ENCODE measurements at places on chromosomes 16 and 17. TPM values are rescaled to one million over a fixed set of nuclear protein-coding genes. Genes with fewer than 3 reads are reported as not detected.
A peak's percentile ranks its signal among the peaks of the same experiment; 100 is the strongest.

- no peaks in the 10 kb centered on the region for H3K36me3 ChIP-seq
- peaks cover 15% of the 10 kb centered on the region for H3K4me1 ChIP-seq
- H3K4me3 ChIP-seq, result no peak overlapping the region
- DNase-seq, result no peak
Measured at GRCh38 chr16:57282510-57283213, 1.8 kb downstream of the PLLP start.

The KCNJ12 gene
- not detected for total RNA-seq

DNA sequence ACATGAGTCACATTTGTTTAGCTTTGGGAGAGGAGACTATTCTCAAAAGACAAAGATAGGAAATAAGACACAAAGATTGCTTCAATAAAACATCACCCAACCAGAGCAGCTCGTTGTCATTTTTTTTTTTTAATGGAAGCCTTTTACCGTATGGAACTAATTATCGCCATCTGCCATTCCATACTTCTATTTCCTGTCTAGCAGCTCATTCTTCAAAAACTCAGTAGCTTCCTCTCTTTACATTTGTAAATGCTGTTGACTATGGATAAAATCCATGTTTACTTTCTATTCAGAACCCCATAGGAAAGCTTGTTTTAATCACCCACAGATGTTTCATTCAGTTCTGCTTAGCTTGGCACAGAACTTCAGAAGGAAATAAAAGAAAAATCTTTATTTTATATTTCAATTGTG lies 110.0 kb upstream of the PSMD7 start:
- H3K4me3 ChIP-seq, result no peak overlapping the region
- no peaks in the 10 kb centered on the region for H3K4me1 ChIP-seq
- H3K36me3 ChIP-seq, result no peaks in the 10 kb centered on the region
- no peak overlapping the region for H3K27ac ChIP-seq

- H3K27me3 ChIP-seq, result peaks cover 4% of the 10 kb centered on the region
- H3K36me3 ChIP-seq, result no peaks in the 10 kb centered on the region
- no peak overlapping the region for H3K27ac ChIP-seq
- H3K4me3 ChIP-seq, result no peak overlapping the region
- DNase-seq, result peak; percentile 35
- peaks cover 3% of the 10 kb centered on the region for H3K4me1 ChIP-seq
Measured at GRCh38 chr17:55513885-55514590, 2.8 kb upstream of the SMIM36 start.

- peaks cover 8% of the 10 kb centered on the region for H3K4me1 ChIP-seq
- H3K36me3 ChIP-seq, result peaks cover 49% of the 10 kb centered on the region
- no peak overlapping the region for H3K27ac ChIP-seq
- no peaks in the 10 kb centered on the region for H3K27me3 ChIP-seq
Measured at GRCh38 chr17:16007439-16007838, 7.8 kb downstream of the TTC19 start.

The SDR42E1 gene
- total RNA-seq, result 13.9 TPM

The TMEM132E gene
- total RNA-seq, result 0.06 TPM

- no peaks in the 10 kb centered on the region for H3K4me1 ChIP-seq
- no peak overlapping the region for H3K4me3 ChIP-seq
- DNase-seq, result no peak
- H3K27ac ChIP-seq, result no peak overlapping the region
- no peaks in the 10 kb centered on the region for H3K27me3 ChIP-seq
- H3K36me3 ChIP-seq, result no peaks in the 10 kb centered on the region
Measured at GRCh38 chr17:14859542-14859941, 405.6 kb downstream of the PMP22 start.

- peaks cover 9% of the 10 kb centered on the region for H3K36me3 ChIP-seq
- peaks cover 32% of the 10 kb centered on the region for H3K4me1 ChIP-seq
- no peak overlapping the region for H3K27ac ChIP-seq
- peaks cover 14% of the 10 kb centered on the region for H3K27me3 ChIP-seq
Measured at GRCh38 chr16:31382485-31383161, 10.5 kb upstream of the ITGAD start.

The ASGR2 gene
- not detected for total RNA-seq

The TRAF4 gene
- 48.1 TPM for total RNA-seq

GRCh38 chr17:63434951-63435571 lies 11.0 kb downstream of the CYB561 start:
- no peaks in the 10 kb centered on the region for H3K27me3 ChIP-seq
- DNase-seq, result peak; percentile 68
- no peaks in the 10 kb centered on the region for H3K36me3 ChIP-seq
- peaks cover 34% of the 10 kb centered on the region for H3K4me1 ChIP-seq

- H3K4me1 ChIP-seq, result peaks cover 24% of the 10 kb centered on the region
- H3K4me3 ChIP-seq, result peak overlapping the region; percentile 90
- peaks cover 31% of the 10 kb centered on the region for H3K36me3 ChIP-seq
- no peaks in the 10 kb centered on the region for H3K27me3 ChIP-seq
- no peak for DNase-seq
Measured at GRCh38 chr16:9091867-9092281, 430 bp downstream of the HAPSTR1 start.

The BICDL2 gene
- total RNA-seq, result 1.6 TPM

DNA sequence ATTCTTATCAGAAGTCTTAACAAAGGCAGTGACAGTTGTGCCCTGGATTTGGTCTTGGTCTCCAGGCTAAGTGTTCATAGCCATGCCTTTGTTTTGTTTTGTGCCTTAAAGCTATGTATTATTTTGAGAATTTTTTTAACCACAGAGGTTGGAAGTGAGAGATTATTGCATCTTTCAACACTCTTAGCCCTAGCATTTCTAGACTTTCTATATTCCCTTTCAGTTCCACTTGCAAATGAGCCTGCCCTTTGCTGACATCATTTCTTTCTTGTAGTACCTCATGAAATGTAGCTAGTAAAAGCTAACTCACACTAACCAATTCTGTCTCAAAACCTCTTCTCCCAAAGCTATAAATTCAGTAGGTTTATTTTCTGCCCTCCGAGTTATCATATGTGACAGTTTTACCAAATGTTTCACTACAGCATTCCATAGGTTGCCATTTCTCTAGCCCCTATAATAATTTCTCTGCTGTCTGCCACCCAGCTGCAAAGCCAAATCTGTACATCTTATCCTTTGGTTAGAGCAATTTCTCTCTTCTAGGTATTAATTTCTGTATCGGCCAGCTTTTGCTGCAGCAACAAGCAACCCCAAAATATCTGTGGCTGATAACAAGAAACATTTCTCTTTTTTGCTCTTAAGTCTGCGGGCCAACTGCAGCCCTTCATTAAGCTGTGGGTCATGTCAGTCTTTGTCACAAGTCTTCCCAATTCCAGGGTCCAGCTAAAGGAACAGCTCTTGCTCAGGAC lies 14.2 kb upstream of the CCL1 start:
- H3K27me3 ChIP-seq, result peaks cover 12% of the 10 kb centered on the region
- H3K4me3 ChIP-seq, result no peak overlapping the region
- no peaks in the 10 kb centered on the region for H3K36me3 ChIP-seq

The MYH11 gene
- not detected for total RNA-seq

The APOBR gene
- total RNA-seq, result 23.9 TPM

DNA sequence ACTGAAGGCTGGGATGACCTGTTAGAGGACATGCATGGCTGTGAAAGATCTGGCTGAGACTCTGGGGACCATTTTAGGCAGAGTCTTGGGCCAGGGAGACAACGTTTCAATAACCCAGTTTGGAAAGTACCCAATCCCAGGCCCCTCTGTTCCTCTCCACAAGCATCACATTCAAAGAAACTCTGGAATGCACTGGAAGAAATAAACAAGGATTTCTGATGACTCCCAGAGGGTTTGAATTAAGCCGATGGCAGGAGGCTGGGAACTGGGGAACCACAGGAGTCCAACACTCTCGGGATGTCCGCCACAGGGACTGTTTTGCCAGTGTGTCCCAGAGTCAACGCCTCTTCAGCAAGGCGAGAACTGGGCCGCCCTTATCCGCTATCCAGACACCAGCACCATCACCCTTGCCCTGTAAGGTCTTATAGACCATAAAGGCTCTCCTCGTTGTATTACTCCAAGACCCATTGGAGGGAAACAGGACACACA lies 3.3 kb downstream of the PMP22 start:
- H3K27me3 ChIP-seq, result peaks cover 88% of the 10 kb centered on the region
- no peak overlapping the region for H3K27ac ChIP-seq
- no peak for DNase-seq
- H3K4me1 ChIP-seq, result peaks cover 20% of the 10 kb centered on the region
- H3K36me3 ChIP-seq, result no peaks in the 10 kb centered on the region

DNA sequence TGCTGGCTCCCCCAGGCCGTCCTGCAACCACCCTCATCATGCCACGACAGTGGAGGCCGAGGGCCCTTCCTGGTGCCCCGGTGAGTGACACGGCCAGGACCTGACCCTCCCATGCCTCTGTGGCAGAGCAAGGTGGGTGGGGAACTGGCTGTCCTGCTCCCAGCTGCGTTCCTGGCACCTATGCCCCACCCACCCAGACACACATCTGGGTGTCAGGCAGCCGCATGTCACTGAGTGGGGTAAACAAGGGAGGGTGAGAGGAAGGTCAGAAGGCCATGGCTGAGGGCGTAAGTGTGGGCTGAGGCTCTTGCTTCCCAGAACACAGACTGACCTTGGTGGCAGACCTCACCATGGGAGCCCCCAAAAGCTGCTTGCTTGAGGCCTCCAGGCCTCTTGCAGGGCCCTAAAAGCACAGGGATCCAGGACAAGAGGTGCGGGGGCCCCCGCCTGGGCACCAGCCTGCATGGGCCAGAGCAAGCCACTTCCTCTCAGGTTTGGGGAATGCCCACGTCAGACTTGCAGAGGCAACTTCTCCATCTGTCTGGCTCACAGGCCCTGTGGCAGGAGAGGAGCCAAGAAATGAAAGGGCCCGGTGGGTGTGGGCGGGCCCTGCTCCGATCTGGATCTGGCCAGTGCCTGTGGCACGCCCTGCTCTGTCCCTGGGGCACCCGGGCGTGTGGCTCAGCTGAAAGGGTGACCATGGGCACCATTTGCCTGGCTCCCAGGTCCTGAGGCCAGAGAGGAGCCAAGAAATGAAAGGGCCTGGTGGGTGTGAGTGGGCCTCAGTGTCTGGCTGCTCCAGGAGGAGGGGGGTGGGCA lies 3.9 kb upstream of the CCDC57 start:
- DNase-seq, result peak; percentile 55
- H3K4me3 ChIP-seq, result peak overlapping the region; percentile 28
- H3K27ac ChIP-seq, result peak overlapping the region; percentile 67
- no peaks in the 10 kb centered on the region for H3K27me3 ChIP-seq
- no peaks in the 10 kb centered on the region for H3K36me3 ChIP-seq

GRCh38 chr17:4560837-4561256 lies 470 bp upstream of the GGT6 start:
- DNase-seq, result no peak
- peaks cover under 1% of the 10 kb centered on the region for H3K27me3 ChIP-seq
- no peaks in the 10 kb centered on the region for H3K36me3 ChIP-seq
- H3K27ac ChIP-seq, result no peak overlapping the region
- no peak overlapping the region for H3K4me3 ChIP-seq

The SUPT4H1 gene
- 70.2 TPM for total RNA-seq

DNA sequence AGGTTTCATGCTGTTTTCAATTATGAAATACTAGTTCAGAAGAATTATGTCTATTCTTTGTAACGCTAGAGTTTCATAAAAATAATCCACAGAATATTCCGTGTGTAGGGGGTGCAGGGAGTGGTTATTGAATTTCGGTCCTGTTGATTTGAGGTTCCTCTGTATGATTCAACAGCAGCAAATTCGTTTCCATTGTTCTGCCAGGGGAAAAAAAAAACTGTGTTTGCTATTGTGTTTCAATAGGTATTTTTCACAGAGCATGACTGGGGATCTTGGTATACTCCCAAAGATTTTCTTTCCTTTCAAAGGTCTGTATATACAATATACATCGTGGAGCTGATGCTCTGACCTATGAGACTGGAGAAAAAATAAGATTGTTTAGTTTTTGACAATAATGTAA lies 15.8 kb downstream of the SHISA9 start:
- H3K27me3 ChIP-seq, result peaks cover 4% of the 10 kb centered on the region
- no peaks in the 10 kb centered on the region for H3K36me3 ChIP-seq
- no peak for DNase-seq
- H3K4me1 ChIP-seq, result no peaks in the 10 kb centered on the region

DNA sequence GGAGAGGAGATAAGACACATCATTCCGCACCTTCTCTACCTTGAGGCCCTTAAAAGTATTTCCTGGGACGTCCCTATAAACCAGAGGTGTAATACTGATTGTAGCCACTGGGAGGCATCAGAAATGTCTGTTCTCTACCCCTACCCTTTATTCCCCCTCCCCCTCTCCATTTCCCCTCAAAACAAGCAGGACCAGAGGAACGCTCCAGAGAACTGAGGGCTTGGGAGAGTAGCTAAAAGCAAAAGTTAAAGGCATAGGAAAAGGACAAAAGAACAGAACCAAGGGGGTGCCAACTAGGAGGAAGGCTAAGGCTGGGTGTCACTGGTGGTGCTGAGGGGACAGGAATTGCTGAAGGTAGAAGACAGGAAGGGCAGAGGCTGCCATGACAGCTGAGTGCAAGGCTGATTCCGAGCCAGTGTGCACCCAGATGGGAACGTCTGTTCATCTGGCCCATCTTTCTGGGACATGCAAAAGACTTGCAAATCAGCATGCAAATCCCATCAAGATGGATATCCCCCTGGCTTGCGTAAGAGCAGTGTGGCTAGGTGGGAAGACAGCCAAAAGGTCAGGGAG lies 6.7 kb downstream of the CAMTA2 start:
- H3K4me3 ChIP-seq, result no peak overlapping the region
- peak overlapping the region; percentile 83 for H3K27ac ChIP-seq
- no peaks in the 10 kb centered on the region for H3K27me3 ChIP-seq
- peaks cover 12% of the 10 kb centered on the region for H3K4me1 ChIP-seq
- H3K36me3 ChIP-seq, result peaks cover 20% of the 10 kb centered on the region
- no peak for DNase-seq

GRCh38 chr17:10748531-10749181 lies 18.8 kb upstream of the TMEM220 start:
- peaks cover 3% of the 10 kb centered on the region for H3K27me3 ChIP-seq
- H3K4me3 ChIP-seq, result no peak overlapping the region
- DNase-seq, result no peak
- H3K4me1 ChIP-seq, result peaks cover 7% of the 10 kb centered on the region
- no peaks in the 10 kb centered on the region for H3K36me3 ChIP-seq

The ZNF785 gene
- 22.3 TPM for total RNA-seq

The TRIM47 gene
- 27.9 TPM for total RNA-seq

DNA sequence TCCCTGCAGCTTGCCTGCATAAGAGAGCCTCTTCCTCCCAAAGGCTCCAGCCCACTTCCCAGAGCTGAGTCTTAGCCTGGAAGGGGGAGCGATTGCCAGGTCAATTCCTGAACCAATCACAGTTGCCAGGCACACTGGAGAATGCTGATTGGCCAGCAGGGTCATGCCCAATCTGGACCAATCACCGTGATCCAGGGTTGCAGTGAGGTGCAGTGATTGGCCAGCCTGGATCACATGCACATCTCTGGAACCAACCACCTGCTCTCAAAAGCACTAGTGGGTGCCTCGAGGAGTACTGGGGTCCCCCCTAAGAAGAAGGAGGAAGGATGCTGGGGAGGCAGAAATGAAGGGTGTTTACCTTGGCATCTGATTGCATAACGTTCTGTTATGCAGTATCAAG lies 18.4 kb downstream of the NAGPA start:
- no peaks in the 10 kb centered on the region for H3K36me3 ChIP-seq
- no peaks in the 10 kb centered on the region for H3K27me3 ChIP-seq
- H3K4me3 ChIP-seq, result no peak overlapping the region
- H3K4me1 ChIP-seq, result no peaks in the 10 kb centered on the region

GRCh38 chr17:15083225-15083624 lies 181.9 kb downstream of the PMP22 start:
- H3K27me3 ChIP-seq, result no peaks in the 10 kb centered on the region
- no peak overlapping the region for H3K27ac ChIP-seq
- no peak for DNase-seq

The C16orf92 gene
- total RNA-seq, result not detected

GRCh38 chr16:56289862-56290261 lies 98.6 kb downstream of the GNAO1 start:
- H3K4me1 ChIP-seq, result no peaks in the 10 kb centered on the region
- no peak overlapping the region for H3K4me3 ChIP-seq
- no peaks in the 10 kb centered on the region for H3K36me3 ChIP-seq
- no peak for DNase-seq

Measured in activated naive CD8-positive, alpha-beta T cell treated with anti-CD3 and anti-CD28 coated beads, Interleukin-2, amount 10 ng/mL, durations not matched to agents 7 days and 5 days (primary cell).